ENCODE measurements at places on chromosomes 2 and 18. TPM values are rescaled to one million over a fixed set of nuclear protein-coding genes. Genes with fewer than 3 reads are reported as not detected.

DPP10 gene
- 0.05 TPM for total RNA-seq

NAT8 gene
- not detected for total RNA-seq

HOXD13 gene
- total RNA-seq, result not detected

TBR1 gene
- not detected for total RNA-seq

PPIG gene
- total RNA-seq, result 34.7 TPM

GRCh38 chr2:152396763-152397162, 61.8 kb downstream of the FMNL2 start:
- DNase-seq, result no peak

DNA sequence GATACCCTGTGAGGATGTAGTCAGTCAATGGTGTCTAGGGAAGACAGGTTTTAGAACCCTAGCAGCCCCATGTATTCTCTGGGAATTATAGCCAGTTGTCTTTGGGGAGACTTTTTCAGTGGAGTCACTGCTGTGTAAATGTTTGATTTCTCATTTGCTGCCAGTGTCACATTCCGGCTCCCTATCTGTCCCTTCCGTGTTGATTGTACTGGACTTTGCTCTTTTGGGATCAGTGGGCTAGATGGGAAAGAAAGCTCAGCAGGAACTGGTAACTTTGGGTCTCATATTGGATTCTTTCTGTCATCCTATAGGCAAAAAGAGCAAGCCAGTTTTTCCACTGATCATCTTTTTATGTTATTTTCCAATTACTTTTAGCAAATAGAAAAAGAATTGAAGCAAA, 70.1 kb downstream of the GTF3C3 start:
- DNase-seq, result no peak

- no peak for DNase-seq
Observed at GRCh38 chr2:175766880-175767279, 235.2 kb downstream of the LNPK start.

DNA sequence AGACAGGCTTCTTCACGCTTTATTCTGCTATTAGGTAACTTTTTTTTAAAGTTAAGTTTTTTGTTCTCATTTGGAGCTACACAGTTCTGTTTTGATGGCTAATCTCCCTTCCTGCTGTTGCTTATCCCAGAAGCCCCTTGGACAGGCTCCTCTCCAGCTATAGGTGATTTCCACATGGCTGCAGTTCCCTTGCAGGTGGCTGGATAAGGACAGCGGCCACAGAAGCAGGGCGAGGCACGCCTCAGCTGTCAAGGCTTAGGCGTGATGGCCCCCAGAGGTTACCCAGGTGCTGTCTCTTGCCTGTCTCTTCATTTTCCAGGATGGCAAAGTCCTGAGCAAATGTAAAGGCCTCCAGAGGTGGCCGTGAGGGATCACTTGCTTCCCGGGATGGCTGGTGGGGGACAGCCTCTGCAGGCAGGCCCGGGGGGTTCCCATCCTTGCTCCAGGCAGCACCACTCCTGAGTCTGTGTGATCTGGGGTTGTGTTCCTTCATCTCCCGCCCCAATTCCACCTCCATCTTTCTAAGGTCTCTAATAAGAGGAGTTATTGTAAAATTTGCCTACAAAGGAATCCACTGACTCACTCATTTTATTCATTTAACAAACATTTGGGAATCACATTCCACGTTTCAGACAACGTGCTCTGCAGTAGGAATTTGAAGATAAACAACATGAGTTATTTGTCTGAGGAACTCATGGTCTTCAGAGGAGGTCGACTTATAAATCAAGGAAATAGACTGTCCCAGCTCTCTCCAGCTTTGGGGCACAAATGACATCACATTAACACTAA, 53.4 kb downstream of the NAPG start:
- no peak for DNase-seq

All from Right ventricle myocardium inferior (tissue), 1 donor.